ENCODE measurements at places on chromosomes 2 and 18.

GRCh38 chr2:121722479-121722878 lies 14.2 kb downstream of the NIFK start:
- peak; percentile 60 for DNase-seq

GRCh38 chr2:166572937-166573336 lies 78.9 kb upstream of the SCN7A start:
- DNase-seq: no peak

- no peak for DNase-seq
Measured at GRCh38 chr18:21099442-21099841, 12.2 kb downstream of the ROCK1 start.

GRCh38 chr2:239171643-239172042 lies 229.2 kb downstream of the HDAC4 start:
- DNase-seq: no peak

- DNase-seq: peak; percentile 33
Measured at GRCh38 chr18:3605954-3606443, 156.0 kb downstream of the TGIF1 start.

DNA sequence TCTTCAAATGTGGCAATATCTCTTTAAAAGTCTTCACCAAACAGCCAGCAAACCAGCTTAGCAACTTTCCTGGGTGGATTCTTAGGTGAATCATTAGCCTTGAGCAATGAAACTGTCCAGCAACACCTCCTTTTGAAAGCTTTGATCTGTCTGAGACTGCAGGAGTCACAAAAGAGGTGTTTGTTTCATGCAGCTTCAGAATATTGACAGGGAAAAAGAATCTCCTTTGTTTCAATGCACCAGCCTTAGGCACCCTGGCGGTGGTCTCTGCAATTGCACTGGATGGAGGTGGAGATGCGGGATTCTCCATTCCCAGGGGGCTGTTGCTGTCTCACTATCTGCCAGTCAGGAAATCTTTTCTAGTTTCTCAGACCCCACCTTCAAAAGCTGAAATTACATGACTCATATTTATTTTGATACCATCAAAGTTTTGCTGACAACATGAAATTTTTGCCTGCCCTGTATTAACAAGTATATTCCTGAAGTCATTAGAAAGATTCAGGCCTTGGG lies 76.0 kb upstream of the DSG1 start:
- no peak for DNase-seq

GRCh38 chr2:168703926-168704325 lies 98.5 kb upstream of the NOSTRIN start:
- DNase-seq: no peak

DNA sequence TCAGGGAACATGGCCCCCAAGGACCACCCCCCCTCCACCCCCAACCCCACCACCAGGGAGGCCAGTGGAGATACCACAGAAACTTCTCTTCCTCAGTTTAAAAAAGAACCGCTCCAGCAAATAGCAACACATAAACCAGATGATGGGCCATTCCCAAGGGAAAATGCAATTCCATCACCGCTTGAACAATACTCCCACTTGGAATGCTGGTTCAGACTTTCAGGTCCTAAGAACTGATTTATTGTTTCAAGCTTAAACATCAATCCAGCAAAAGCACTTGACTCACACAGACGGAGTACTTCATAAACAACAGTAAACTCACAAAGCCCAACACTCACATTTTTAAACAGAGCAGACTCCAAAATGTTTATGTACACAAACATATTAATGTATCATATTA lies 6.9 kb downstream of the HDAC4 start:
- no peak for DNase-seq

- DNase-seq: peak; percentile 48
Measured at GRCh38 chr2:17672583-17673317, 80.9 kb downstream of the SMC6 start.

GRCh38 chr2:229392196-229392595 lies 121.1 kb upstream of the PID1 start:
- DNase-seq: no peak

- peak; percentile 74 for DNase-seq
Measured at GRCh38 chr18:63161761-63162195, 157.8 kb downstream of the BCL2 start.

DNA sequence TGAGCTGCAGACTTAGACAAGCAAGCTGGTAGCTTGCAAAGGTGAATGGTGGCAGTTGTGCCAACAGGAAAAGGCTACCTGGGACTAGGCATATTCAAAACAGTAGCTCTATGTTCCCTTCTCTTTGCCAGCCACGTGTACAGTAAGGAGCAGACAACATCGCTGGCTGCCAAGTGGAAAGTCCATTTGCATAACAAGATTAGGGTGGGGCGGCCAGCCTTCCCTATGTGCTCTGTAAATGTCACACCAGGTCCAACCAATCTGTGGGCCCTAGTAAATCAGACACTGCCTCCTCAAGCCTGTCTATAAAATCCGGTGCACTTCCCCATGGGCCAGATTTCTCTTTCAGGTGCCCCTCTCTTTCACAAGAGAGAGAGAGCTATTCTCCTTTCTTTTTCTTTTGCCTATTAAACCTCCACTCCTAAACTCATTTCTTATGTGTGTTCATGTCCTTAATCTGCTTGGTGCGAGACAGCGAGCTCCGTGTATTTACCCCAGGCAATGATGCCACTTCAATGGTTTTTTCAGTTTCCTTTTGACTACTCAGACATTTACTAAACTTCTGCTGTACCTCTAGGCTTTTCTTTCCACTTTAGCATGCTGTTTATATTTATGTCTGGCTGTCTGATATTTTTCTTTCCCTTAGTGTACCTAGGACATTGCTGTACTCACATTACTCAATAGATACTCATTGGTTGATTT lies 297.4 kb upstream of the GCFC2 start:
- DNase-seq: no peak

DNA sequence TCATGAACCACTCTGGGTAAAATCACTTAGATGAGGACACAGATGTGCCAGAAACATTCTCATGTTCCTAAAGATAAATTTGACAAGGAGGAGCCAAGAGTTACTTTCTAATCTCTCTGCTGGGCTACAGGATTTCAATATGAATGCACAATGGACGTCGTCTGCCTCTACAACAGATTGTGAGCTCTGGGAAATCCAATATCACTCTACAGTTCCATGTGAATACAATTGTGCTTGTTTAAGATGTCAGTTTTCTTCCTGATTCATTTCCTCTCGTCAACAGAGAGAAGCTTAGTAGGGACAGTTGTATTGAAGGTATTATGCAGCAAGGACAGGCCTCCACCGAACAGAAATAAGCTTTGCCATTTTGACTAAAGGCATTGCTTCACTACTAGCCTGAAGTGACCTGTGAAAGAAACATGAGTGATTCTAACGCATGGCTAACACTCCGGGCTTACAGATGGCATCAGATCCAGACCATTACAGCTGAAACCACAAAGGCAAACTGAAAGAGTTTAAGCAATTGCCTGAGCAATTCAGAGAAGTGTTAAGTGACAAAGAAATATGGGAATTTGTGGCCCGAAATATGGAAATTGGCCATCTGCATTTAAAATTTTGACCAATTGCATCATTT lies 1591.5 kb downstream of the LRP1B start:
- DNase-seq: peak; percentile 9

DNA sequence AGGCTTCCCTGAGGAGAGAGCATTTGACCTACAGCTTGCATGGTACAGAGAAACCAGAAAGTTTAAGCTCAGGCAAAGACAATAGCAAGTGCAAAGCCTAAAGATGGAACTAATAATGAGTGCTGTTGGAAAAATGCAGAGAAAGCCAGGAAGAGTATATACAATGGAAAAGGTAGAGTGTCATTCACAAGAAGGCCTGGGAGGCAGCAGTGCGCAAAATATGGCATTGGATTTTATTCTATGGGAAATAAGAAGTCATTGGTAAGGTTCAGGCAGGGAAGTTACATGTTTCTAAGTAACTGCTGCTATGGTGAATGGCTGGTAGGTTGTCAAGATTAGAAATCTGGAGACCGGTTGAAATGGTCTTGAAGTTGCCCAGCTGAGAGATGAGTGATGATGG lies 2167.3 kb upstream of the CELF4 start:
- DNase-seq: no peak

GRCh38 chr2:138123741-138124140 lies 159.5 kb downstream of the HNMT start:
- DNase-seq: no peak

- no peak for DNase-seq
Measured at GRCh38 chr2:233384811-233385488, 30.7 kb downstream of the DGKD start.

DNA sequence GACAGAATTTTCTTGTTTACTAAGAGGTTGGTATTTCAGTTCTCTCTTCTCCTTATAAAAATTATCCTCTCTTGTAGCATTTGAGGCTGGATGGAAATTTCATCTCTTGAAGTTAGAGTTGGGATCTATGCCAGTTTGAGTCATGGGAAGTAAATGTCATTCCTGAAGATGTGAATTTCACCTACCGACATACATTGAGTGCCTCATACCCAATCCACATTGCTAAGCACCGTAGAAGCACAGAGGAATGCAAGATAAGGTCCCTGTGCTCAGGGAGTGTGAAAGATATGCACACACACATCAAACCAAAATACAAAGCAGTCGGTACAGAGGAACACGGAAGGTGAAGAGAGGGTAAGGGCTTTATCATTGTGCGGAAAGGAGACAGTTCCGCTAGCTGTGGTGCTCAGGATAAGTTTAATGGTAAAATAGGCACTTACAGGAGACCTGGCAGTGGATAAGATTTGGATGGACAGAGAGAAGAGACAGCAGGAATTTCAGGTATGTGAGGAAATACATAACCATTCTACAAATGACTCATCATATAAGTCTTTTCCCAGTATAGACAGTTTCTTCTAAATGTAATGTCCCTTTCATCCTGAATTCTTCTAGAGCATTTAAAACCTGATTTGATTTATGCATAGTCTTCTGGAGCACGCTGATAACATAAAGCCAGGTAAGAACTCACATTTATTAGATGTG lies 205.3 kb upstream of the ST6GAL2 start:
- DNase-seq: no peak

- no peak for DNase-seq
Measured at GRCh38 chr2:141200191-141200590, 930.6 kb downstream of the LRP1B start.

- DNase-seq: no peak
Measured at GRCh38 chr2:57314682-57315081, 731.9 kb upstream of the VRK2 start.

- no peak for DNase-seq
Measured at GRCh38 chr2:59066787-59067399, 825.8 kb upstream of the FANCL start.

DNA sequence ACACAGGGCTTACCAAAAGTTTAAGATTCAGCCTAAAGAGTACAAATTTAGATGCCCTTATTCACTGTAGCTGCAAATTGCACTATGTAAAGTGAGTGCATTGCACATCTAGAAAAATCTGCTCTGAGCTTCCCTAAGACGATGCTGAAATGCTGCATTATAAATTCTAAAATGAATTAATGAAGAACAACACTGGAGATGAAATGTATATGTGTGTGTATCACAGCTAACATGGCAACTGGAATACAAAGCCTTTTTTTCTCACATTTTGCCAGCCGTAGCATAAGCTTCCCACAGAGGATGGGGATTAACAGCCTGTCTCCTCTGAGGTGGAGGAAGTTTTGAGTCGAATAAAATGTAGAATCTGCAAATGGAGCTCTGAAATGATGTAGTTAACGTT lies 338.3 kb upstream of the ZEB2 start:
- no peak for DNase-seq

- peak; percentile 82 for DNase-seq
Measured at GRCh38 chr18:58213440-58213839, 169.4 kb downstream of the NEDD4L start.

- DNase-seq: no peak
Measured at GRCh38 chr2:158664987-158665386, 130.1 kb upstream of the DAPL1 start.

DNA sequence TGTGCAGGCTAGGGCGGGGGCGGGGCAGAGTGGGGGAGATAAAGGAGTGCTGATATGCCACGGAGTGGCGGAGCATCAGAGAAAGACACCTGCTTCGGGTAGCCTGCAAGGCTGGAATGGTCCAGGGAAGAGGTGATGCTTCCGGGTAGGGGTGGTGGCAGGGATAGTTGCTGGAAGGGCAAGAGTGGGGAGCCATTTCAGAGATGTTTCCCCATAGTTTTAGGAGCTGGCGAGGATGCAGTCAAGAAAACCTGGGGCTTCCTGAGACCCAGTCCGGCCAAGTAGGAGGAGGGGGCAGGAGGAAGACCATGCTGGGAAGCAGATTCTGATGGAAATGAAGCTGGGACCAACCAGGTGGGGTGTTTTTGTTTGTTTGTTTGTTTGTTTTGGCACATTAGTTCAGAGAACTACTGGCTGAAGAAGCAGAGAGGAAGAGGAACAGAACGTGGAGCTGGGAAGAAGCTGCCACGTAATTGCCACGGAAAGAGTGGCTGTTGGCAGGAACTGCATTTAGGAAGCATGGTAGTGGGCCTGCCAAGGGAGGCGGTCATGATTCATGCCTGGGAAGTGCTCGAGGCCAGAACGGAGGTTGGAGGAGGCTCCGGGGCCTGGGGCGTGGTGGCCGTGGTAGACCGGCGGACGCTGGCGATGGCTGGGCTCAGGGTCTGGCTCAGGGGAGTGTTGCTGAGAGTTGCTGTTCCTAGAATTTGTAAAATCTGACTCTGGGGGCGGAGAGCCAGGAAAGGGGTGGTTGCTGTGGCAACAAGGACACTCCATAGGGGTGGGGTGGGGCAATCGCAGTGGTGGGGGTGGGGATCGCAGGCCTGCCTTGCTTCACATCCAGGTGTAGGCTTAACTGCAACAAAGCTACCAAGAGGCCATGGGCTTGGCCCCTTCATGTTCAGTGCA lies 8.6 kb upstream of the INPP5D start:
- DNase-seq: peak; percentile 64

DNA sequence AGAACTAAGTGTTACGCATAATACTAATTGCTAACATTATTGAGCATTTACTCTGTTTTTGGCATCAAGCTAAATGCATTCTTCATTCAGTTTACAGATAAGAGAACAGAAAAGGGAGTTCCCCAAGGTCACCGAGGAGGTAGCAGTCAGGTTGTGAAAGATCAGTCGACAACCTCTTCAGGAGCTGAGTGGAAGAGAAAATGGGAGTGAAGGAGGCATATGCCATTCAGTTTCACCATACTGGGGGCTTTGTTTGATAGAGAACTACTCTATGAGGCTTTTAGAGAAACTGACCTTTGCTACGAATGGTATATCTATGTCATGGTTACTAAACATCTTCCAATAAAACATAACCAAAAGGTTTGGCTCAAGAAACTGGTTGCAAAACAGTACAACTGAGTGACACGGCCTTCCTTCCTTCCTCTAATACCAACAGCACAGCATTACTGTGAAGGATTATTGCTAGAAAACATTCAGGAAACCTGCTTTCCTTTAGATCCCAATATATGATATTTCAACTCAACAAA lies 112.1 kb downstream of the RBMS1 start:
- DNase-seq: no peak
